ENCODE measurements at places on chromosomes 13 and 19.

DNA sequence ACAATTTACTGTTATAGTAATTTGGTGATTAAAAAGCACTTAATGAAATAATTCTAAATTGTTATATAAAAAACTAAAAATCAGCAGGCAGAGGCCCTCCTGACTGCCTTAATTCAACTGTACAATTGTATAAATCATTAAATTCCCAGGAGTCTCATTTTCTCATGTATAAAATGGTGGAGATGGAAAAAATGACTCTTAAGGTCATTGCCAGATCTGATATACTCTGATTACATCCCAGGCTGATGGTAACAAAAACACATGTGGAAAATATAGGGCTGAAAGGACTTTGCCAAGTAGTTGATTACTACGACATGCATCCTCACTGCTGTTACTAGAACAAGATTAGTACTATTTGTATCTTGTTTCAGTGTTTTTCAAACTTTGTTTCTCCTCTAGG lies 1020.0 kb upstream of the SLC10A2 start:
- no peak for DNase-seq

- DNase-seq: no peak
Measured at GRCh38 chr19:6227156-6227935, 52.4 kb downstream of the MLLT1 start.

DNA sequence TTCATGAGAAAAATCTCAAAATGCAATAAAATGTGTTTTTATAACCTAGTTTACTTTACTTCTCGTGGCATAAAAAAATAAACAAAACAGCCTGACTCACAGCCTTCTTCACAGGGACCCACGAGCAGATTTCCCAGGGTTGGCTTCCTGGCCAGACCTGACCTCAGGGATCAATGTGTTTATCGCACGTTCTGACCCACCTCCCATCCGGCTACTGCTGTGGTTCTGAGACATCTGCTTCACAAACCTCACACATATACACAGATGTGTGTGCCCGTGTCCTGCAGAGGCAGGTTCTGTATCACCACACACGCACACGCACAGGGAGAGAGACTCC lies 118.3 kb downstream of the COL4A2 start:
- DNase-seq: no peak

GRCh38 chr13:29746148-29746677 lies 104.2 kb downstream of the UBL3 start:
- no peak for DNase-seq

GRCh38 chr13:84570831-84571230 lies 688.6 kb upstream of the SLITRK1 start:
- DNase-seq: no peak

DNA sequence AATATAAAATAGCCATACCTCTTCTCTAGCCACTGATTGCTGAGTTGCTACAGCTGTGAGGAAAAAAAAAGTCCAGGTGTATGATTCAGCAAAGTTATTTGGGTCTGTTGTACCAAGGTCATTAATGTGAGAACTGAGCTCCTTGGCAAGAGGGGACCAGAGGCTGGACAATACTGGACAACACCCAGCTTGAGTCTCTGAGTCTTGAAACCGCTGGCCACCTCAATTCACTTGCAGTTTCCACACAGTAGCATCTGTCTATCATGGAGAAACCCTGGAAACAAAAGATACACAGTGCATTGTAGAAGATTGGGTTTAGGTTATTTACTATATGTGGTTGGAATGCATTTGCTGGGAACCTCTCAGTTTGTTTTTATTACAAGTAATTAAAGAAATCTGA lies 60.4 kb downstream of the WDFY2 start:
- DNase-seq: no peak

- DNase-seq: no peak
Measured at GRCh38 chr13:74452881-74453280, 318.7 kb upstream of the KLF12 start.

DNA sequence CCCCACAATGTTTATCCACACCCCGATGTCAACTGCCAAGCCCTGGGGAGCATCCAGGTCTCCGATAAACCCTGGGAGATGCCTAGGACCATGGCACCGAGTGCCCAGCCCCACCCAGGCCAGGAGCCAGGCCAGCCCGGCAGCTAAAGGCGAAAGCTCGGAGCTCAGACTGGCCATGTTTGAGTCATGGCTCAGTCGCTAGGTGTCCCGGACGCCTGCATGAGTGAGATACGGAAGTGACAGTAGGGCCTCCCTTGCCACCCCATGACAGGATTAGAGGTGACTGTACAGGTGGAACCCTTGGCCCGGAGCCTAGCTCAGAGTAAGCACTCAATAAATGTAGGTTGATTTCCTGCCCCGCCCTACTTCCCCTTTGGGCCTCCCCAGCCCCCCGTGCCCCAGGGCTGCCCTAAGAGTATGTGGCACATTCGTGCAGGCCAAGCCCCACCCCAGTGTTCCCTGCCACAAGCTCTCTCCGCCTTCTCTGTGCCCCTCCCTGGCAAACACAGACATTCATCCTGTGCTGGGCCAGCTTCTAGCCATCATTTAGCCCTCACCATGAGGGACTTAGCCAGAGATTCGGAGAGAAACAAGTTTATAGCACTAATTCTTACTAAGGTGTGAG lies 5.8 kb upstream of the TPM4 start:
- DNase-seq: no peak

- DNase-seq: no peak
Measured at GRCh38 chr13:31274390-31274789, 74.6 kb downstream of the B3GLCT start.

DNA sequence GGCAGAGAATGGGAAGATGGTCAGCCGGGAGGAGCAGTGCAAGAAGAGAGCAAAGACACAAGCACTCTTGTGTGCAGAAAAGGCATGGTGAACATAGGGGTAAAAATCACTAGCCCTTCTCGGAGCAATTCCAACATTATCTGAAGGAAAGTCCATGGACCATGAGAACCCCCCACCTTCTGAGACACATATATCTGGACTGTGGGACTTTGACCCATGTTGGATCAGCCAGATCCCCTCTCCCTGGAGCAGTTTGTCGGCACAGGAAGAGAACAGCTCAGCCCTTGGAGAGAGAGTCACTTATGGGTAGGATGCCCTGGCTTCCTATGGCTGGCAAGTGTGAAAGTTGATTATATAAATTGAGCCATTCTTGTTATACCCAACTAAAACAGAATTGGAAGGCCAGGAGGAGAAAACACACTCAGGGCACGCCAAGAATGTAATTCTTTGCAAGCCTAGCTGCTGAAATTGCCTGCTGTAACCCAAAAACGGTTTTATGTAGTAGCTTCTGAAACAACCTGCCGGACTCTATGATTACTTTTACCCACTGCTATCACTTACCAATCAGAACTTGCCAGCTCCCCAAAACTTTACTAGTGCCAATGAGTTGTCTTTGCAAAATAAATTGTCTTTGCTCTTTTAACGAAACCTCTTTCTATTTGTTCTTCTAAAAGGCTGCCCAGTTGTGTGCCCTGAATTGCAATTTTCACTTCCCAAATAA lies 62.8 kb upstream of the ZNF599 start:
- no peak for DNase-seq

GRCh38 chr13:48391257-48391656 lies 21.7 kb downstream of the LPAR6 start:
- no peak for DNase-seq

DNA sequence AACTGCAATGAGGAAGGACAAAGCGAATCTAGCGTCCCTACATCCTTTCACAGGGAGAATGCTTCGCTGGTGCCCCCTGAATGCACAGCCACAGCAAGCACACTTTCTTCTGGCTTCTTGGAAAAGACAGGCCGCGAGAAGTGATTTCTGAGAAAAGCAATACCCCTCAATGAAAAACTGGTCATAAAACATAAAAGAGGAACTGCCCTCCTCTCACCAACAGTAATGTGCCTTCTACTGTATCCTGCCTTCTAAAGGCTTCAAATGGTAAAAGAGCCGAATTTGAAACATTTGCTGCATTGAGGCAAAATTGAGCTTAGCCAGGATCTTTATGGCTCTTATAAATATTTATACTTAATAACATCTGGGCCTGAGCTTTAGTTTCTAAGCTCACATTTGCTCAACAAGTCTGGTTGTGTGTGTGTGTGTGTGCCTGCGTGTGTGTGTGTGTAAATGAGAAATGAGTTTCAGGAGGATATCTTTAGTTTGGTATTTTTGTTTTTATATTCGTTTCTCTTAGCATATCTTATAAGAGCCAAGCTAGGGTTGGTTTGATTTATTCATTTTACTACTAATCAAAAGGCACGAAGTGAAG lies 246.1 kb upstream of the MAB21L1 start:
- no peak for DNase-seq

- no peak for DNase-seq
Measured at GRCh38 chr19:32598022-32598421, 17.0 kb downstream of the PDCD5 start.

DNA sequence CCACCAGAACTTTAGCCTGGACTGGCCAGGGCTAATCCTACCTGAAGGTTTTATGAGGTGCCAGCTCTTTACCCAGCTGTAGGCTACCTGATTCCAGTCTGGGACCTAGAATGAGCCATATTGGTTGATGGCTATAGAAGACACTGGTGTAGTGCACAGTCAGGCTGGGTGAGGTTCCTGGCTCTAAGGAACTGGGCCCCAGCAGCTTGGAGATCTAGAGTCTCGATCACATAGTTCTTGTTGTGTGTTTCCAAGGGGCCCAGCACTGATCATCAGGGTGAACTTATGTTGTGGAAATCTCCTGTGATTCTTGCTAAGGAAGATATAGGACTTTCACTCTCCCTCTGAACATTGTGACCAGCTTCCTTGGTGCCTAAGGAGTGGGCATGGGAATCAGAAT lies 236.3 kb downstream of the ZNF536 start:
- no peak for DNase-seq

- DNase-seq: no peak
Measured at GRCh38 chr13:33524086-33524485, 238.5 kb upstream of the STARD13 start.

DNA sequence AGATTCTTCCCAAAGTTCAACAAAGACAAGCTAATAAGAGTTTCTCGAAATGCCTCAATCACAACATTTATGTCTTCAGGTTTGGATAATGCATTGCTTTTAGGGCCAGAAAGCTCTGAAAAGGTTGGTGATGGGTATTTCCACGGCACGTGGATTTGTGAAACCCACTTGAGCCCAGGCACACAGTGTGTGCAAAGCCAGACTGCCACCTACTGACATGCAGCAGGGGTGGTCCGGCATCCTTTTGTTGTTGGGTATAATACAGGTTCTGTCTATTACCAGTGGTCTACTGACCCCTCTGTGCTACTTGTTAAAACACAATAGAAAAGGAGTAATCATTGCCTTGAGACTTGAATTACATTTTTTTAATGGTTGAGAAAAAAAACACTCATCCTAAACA lies 225.6 kb downstream of the RAP2A start:
- DNase-seq: no peak

GRCh38 chr19:45764475-45764874 lies 4.6 kb downstream of the SIX5 start:
- DNase-seq: no peak

- no peak for DNase-seq
Measured at GRCh38 chr13:48478391-48478790, 54.5 kb downstream of the RCBTB2 start.

DNA sequence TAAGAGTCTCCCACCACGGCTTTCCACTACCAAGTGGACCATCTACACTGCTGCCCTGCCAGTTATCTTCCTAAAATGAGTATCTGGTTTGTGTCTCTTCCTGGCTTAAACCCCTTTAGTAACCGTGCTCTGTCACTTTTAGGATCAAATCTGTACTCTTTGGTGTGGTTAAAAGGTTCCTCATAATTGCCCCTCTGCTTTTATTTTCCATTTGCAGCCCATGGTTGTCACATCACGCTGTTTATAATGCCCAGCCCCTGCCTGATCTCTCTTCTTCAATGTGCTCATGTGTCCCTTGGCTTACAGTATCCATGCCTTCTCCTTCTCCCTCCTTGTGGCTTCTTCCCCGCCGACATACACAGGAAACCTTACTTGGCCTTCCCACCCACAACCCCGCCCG lies 100.1 kb downstream of the DGKH start:
- DNase-seq: no peak

- no peak for DNase-seq
Measured at GRCh38 chr13:110264685-110265275, 42.2 kb downstream of the COL4A1 start.

- no peak for DNase-seq
Measured at GRCh38 chr19:39971380-39972035, 543 bp downstream of the PSMC4 start.

- no peak for DNase-seq
Measured at GRCh38 chr19:7883105-7883504, 5.2 kb upstream of the LRRC8E start.

DNA sequence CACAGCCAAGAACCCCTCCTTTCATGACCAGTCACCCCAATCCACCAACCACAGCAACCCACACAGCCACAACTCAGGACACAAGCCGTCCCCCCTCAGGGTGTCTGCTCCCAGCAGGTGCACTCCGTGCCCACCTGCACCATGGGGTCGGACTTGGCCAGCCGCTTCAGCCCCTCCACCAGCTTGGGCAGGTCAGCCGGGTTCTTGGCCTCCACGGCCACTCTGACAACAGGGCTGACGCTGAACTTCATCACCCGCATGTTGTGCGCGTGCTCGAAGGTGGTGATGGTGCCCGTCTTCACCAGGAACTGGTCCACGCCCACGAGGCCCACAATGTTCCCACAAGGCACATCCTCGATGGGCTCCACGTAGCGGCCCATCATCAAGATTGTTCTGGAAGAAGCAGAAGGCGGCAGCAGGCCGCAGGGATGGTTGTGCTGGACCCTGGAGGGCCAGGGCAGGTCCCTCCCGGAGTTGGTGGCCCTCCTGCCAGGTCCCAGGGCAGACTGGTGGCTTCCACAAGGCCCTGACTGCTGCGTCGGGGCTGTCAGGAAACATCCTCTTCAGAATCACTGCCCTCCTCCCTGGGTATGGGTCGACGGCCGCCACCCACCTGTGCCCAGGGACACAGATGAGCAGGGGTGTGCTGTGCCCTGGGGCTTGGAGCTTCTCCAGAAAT lies 5.5 kb downstream of the EEF2 start:
- DNase-seq: no peak

DNA sequence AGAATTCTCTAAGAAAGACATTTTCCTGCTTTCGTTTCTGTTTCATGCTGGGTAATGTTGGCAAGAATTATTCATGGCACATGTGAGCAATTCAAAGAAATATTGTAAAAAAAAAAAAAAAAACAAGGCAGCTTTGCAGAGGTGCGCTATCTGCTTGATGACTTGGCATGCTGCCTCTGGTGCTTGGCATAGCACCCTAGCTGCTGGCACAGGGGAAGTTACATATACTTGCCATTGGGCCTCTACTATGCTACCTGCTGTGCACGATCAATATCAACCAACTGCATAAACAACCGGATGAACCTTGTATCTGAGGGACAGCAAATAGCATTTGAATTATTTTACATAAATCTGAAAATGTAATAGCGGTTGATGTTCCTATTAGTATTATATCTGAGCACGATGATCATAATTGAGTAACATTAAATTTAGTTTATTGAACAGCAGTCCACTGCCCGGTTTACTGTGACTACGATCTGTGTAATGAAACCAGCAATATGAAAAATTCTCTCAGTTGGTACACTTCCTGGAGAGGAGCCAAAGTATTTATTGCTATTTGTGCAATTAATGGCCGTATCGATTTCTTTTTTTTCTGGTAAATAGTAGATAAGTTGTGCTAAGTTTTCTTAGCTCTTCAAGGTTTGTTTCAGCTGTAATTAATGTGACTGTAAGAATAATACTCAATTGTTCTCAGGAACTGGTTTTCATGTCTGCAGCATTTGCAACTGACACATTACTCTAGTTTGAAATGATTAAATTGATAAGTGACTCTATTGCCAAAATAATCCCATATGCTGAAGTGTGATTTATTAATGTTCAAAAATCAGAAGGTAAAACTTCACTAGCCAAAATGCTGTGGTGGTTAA lies 717.3 kb downstream of the DACH1 start:
- DNase-seq: no peak

All from NCI-H1436 (cell line).